ENCODE measurements at places on chromosomes 3 and 15. TPM values are rescaled to one million over a fixed set of nuclear protein-coding genes. Genes with fewer than 3 reads are reported as not detected.

The NANOGP8 gene
- total RNA-seq: not detected

The SERINC4 gene
- total RNA-seq: not detected

- no peak for DNase-seq
These were observed 299.8 kb upstream of the CNTN4 start for GRCh38 chr3:1798711-1799405.

The PLSCR5 gene
- not detected for total RNA-seq

The SYNPR gene
- total RNA-seq: not detected

GRCh38 chr3:27714146-27714526 lies 8.0 kb downstream of the EOMES start:
- no peak for DNase-seq

- DNase-seq: no peak
These were observed 203.6 kb upstream of the WNT5A start for GRCh38 chr3:55690726-55691125.

The ISY1 gene
- 21.6 TPM for total RNA-seq
